Endothelial cell (in vitro differentiated cells): ENCODE measurements at places on chromosomes 16 and 17. TPM values are rescaled to one million over a fixed set of nuclear protein-coding genes. Genes with fewer than 3 reads are reported as not detected.

DNA sequence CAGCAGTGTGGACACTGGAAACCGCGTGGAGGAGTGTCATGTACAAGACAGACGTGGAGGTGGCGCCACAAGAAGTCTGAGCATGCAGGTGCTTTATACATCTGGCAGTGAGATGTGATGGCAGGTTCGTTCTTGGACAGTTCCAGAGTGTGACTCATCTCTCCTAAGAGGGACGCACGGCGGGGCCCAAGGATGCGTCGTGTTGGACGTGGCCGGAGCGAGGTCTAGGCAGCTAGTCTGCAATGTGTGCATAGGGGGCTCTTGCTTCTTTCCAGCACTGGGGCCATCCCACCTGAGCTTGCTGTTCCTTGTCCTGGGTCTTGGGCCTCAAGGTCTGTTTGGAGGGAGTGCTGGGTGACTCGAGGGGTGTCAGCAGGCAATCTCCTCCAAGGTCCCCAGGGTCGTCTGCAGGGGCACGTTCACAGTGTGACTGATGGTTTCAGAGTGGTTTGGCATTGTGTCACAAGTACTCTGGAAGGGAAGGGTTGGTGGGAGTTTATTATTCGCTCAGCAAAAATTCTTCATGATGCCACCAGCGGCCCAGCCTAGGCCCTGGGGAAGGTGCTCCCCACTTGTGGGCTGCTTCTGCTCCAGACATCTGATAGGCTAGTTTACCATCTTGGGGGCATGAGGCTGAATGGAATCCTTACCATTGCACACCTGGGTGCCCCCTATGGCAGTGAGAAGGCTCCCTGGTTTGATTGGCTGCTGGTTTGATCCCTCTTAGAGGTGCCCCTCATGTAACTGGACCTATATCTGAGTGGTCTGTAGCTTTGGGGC lies 22.1 kb downstream of the SPACA3 start:
- H3K36me3 ChIP-seq = no peaks in the 10 kb centered on the region
- no peaks in the 10 kb centered on the region for H3K4me1 ChIP-seq
- H3K4me3 ChIP-seq = no peak overlapping the region
- peaks cover 5% of the 10 kb centered on the region for H3K27me3 ChIP-seq

DNA sequence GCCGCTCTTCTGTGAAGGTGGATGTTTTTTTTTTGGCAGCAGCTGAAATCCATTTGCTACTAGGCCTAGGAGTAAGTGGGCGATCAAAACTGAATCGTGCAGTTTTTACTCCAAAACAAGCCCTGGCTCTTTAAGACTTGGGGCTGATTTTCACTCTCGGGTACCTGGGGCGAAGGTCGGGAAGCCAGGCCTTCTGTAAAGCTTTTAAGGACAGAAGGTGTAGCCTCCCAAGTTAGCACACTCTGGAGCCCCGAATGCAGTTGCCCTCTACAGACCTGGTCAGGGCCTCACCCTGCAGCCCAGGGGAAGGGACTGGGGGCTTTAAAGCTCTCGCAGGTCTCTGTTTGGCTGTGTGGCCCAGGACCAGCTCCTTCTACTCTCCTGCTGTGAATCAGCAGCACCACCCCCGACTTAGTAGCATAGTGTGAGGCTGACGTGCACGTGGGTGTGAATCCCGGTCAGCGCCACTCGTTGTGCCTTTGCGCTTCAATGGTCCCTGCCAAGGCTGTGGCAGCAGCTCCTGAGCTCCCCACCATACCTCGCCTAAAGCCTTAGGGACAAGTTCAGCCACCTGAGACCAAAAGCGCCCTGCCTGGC lies 49.9 kb downstream of the TMEM235 start:
- no peak overlapping the region for H3K27ac ChIP-seq
- H3K27me3 ChIP-seq = peaks cover 8% of the 10 kb centered on the region
- no peak for DNase-seq

DNA sequence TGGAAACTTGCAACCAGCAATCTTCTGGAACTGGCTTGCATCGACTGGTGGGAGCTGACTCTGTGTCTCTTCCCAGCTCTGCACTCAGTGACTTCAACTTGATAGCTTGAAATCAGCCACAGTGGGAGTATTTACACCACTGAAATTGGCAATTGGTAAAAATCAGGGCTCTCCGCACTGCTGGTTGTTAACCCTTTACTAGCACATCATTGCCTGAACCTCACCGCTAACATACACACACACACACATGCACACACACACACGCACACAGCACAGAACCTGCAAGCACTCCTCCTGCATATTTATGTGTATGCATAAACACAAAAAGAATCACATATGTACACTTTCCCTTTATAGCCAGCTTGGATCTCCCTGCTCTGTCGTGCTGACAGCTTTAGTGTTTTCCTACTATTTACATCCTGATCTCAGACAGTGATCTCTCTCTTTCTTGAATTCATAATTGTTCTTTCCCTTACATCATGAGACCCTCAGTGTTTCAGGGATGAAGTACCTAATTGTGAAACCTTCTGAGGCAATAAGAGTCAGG lies 7.9 kb upstream of the TMIGD1 start:
- H3K4me1 ChIP-seq = peaks cover 65% of the 10 kb centered on the region
- H3K27me3 ChIP-seq = no peaks in the 10 kb centered on the region
- H3K36me3 ChIP-seq = no peaks in the 10 kb centered on the region
- no peak for DNase-seq
- peak overlapping the region; percentile 1 for H3K4me3 ChIP-seq

DNA sequence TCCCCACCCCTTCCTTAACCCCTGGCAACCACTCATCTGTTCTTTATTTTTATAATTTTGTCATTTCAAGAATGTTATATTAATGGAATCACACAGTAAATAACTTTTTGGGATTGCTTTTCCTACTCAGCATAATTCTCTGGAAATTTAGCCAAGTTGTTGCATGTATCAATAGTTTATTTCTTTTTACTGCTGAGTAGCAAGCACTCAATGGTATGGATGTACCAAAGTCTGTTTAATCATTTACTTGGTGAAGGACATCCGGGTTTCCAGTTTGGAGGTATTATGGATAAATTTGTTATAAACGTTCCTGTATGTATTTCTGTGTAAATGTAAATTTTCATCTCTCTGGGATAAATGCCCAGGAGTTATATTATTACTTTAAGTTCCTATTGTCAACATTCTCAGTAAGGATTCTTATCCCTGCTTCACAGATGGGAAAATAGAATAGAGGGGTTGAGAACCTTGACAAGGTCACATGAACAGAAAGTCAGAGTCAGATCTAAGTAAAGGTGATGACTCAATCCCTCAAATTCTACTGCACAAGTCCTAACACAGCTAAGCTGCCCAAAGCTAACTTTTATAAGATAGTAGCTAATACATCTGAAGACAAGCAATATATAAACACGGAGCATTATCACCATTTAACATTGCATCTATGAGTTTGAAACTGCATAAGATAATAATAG lies 62.4 kb upstream of the MTMR4 start:
- H3K4me1 ChIP-seq = no peaks in the 10 kb centered on the region
- H3K4me3 ChIP-seq = no peak overlapping the region
- no peaks in the 10 kb centered on the region for H3K36me3 ChIP-seq
- no peak overlapping the region for H3K27ac ChIP-seq

- no peak for DNase-seq
- H3K36me3 ChIP-seq = no peaks in the 10 kb centered on the region
- H3K4me1 ChIP-seq = peaks cover 12% of the 10 kb centered on the region
- H3K27me3 ChIP-seq = peaks cover 6% of the 10 kb centered on the region
- H3K4me3 ChIP-seq = no peak overlapping the region
Measured at GRCh38 chr17:9902120-9902519, 3.0 kb downstream of the RCVRN start.

GRCh38 chr16:50208460-50208931 lies 55.4 kb downstream of the TENT4B start:
- no peak overlapping the region for H3K4me3 ChIP-seq
- DNase-seq = no peak
- H3K27me3 ChIP-seq = peaks cover 1% of the 10 kb centered on the region

GRCh38 chr16:88057656-88058055 lies 106.4 kb downstream of the BANP start:
- H3K4me1 ChIP-seq = no peaks in the 10 kb centered on the region
- no peak for DNase-seq
- peaks cover 3% of the 10 kb centered on the region for H3K36me3 ChIP-seq
- peaks cover 2% of the 10 kb centered on the region for H3K27me3 ChIP-seq

GRCh38 chr17:17990282-17990681 lies 17.6 kb downstream of the DRC3 start:
- H3K4me3 ChIP-seq = no peak overlapping the region
- H3K27me3 ChIP-seq = peaks cover 8% of the 10 kb centered on the region
- peaks cover 4% of the 10 kb centered on the region for H3K36me3 ChIP-seq
- no peak for DNase-seq
- no peaks in the 10 kb centered on the region for H3K4me1 ChIP-seq
- H3K27ac ChIP-seq = no peak overlapping the region

- peak; percentile 73 for DNase-seq
- H3K4me1 ChIP-seq = peaks cover 32% of the 10 kb centered on the region
- H3K36me3 ChIP-seq = peaks cover 3% of the 10 kb centered on the region
- peak overlapping the region; percentile 79 for H3K27ac ChIP-seq
- H3K4me3 ChIP-seq = no peak overlapping the region
- no peaks in the 10 kb centered on the region for H3K27me3 ChIP-seq
Measured at GRCh38 chr17:69607162-69607834, 192.8 kb downstream of the MAP2K6 start.

The ADPRM gene
- total RNA-seq = 5.2 TPM

The SLC22A31 gene
- total RNA-seq = 0.54 TPM

The SLFN14 gene
- 0.95 TPM for total RNA-seq

The CPNE7 gene
- total RNA-seq = 5.5 TPM
